Amygdala (tissue), 56 donors: ENCODE measurements at places on chromosomes 5 and 9.

DNA sequence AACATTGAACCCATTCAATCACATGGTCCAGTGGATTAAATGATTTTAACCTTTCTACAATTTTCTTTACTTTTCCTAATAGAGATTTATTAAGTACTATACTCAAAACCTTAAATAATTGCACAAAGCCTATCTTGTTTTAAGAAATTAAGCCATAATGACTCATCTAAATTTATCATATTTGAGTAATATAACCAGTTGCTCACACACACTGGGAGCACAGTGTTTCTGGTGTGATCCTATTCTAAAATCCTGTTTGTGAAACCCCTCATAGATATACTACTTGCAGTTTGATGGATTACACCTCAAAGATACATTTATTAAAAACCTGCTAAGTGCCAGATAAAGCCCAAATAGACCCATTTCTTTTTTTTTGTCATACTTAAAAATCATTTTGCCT lies 668.3 kb upstream of the CDH18 start:
- DNase-seq, result no peak

- no peak for DNase-seq
Observed at GRCh38 chr5:56281489-56282165, 48.5 kb upstream of the ANKRD55 start.

- DNase-seq, result no peak
Observed at GRCh38 chr9:95936579-95937075, 61.1 kb downstream of the ERCC6L2 start.

GRCh38 chr5:119330367-119331183 lies 25.2 kb upstream of the TNFAIP8 start:
- no peak for DNase-seq

DNA sequence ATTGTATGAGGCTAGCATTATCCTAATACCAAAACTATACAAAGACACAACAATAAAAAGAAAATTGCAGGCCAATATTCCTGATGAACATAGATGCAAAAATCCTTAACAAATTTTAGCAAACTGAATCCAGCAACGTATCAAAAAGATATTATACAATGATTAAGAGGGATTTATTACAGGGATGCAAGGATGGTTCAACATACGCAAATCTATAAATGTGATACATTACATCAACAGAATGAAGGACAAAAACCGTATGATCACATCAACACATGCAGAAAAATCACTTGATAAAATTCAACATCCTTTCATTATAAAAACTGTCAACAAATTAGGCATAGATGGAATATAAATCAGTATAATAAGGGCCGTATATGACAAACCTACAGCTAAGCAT lies 27.1 kb upstream of the ARL15 start:
- no peak for DNase-seq

DNA sequence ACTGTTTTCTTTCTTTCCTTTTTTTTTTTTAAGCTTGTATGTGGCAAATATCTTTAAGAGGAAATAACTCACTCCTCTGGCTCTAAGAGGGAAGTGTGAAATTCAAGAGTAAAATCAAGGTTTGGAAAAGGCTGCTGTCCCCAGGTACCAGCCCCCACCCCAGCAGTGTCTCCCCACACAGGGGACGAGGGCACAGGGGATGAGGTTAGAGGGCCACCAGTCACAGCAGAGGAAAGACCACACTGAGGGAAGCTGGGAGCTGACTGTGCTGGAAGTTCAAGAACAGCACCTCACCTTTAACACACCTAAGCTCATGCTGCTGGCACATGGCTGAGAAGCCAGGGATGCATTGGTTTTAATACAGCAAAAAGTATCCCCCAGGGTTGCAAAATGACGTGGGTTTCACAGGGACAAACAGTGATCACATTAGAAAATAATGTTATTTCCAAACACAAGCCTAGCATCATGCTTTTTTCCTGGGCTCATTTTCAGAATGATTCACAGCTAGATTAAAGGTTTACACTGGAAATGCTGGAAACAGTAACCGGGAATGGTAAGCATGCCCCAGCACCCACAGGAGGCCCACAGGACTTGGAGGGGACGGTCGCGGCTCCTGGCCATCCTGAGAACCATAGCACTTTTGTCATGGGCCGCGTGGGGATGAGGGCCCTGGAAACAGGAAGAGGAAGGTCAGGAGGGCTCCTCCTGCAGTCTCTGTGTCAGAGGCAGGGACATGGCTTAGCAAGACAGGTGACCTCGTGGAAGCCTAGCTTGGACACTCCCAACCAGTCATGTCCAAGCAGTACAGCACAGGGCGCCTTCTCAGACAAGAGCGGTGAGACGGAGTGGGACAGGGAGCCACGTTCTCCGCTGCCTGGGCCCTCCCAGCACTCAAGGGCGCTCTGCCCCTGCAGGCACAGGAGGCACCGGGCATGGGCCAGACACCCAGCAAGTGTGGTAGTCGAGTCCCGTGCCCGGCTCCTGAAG lies 6.9 kb downstream of the LPCAT1 start:
- no peak for DNase-seq

DNA sequence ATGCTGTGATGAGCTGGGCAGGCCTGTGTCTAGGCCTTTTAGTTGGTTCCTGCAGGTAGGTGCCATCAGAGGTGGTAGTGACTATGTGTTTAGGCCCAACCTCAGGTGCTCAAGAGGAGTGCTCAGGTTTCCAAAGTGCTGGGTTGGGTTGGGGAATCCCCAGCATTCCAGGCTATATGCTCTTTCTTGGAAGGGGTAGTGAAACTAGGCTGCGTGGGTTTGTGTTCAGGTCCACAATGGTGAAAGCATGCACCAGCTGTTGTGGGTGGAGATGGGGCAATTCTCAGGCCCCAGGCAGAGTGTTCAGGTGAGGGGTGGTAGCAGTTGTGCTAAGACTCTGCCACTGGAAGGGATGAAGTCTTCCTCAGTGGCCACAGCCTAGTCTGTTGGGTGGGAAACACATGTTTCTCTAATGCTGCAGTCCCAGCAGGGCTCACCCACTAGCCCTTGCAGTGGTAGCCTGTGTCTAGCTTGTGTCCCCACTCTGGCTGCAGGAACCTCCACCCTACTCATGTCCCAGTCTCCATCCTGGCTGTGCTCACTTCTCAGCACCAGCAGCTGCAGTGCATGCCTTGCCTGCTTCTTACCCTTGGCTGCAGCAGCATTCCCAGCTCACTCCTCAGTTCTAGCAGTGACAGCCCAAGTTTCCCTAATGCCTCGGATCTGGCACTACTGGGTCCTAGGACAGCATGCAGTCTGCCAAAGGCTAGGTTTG lies 78.9 kb downstream of the FAM170A start:
- DNase-seq, result no peak

- no peak for DNase-seq
Observed at GRCh38 chr5:33905381-33905780, 13.6 kb upstream of the ADAMTS12 start.

GRCh38 chr5:21810737-21811316 lies 1042.3 kb downstream of the CDH12 start:
- DNase-seq, result no peak

GRCh38 chr9:94746541-94747370 lies 20.3 kb downstream of the AOPEP start:
- DNase-seq, result no peak

DNA sequence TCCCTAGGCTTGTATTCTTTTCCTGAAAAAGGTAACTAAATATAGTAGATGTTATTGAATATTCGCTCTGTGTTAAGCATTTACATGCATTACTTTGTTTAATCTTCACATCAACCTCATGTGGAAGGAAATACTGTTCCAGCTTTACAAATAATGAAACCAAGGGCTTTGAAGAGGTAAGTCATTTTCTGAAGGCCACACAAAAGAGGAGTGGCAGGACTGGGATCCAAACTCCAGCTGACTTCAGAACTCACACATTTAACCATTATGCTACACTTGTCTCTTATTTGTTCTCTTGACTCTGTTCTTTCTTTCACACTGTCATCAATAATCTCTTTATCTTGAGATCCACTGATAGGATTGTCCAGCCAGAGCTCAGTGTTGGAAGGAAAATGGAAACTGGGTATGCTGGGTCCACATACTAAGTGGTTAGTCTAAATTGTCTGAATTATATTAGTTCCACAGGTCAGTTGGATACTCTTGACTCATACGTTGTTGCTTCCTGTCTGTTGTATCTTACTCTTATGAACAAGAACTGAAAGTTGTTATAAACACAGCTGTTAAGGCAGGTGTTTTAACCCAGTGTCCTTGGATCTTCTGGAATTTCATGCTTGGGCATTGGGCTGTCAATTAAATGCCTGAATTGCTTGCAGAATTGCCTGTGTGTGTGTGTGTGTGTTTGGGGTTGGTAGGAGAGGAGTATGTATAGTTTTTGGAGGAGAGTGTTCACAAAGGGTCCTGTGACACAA lies 65.6 kb downstream of the TLE4 start:
- DNase-seq, result no peak

- DNase-seq, result no peak
Observed at GRCh38 chr5:73997960-73998359, 372.0 kb downstream of the ARHGEF28 start.
